MM.1S (cell line): ENCODE measurements at places on chromosomes 12 and 14.
A peak's percentile ranks its signal among the peaks of the same experiment; 100 is the strongest.

DNA sequence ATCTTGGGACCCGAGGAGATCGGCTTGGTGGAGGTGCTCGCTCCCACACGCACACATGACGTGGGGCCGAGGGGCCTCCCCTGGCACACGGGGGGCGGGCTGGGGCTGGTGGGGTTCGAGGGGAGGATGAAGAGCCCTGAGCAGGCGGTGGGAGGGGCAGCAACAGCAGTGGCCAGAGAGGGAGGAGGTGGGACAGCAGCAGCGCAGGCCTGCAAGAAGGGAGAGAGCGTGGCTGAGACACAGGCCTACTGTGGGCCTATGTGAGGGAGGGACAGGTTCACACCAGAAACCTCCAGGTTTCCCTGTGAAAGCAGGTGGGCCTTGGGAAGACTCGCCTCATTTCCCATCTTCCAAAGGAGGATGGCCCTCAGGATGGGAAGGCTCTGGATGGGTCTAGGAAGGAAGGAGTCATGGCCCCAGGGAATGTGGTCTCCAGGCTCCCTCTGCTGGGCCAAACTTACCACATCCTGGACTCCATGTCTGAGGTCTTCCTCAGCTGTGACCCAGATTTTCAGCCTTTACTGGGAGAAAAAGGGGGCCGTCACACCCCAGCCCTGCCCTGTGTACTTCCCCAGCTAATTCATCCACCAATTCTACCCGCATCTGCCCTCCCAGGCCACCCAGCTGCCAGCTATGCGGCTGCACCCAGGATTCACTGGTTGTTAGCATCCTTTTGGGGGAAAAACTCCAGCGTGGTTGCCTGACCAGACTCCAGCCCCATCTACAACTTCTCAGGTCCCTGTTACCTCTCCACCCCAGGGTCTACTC, 2.8 kb downstream of the PIANP start:
- no peak for DNase-seq

- DNase-seq: no peak
Observed at GRCh38 chr12:128811806-128812205, 12.0 kb downstream of the SLC15A4 start.

GRCh38 chr12:88401155-88401554, 179.1 kb downstream of the KITLG start:
- peak; percentile 67 for DNase-seq

DNA sequence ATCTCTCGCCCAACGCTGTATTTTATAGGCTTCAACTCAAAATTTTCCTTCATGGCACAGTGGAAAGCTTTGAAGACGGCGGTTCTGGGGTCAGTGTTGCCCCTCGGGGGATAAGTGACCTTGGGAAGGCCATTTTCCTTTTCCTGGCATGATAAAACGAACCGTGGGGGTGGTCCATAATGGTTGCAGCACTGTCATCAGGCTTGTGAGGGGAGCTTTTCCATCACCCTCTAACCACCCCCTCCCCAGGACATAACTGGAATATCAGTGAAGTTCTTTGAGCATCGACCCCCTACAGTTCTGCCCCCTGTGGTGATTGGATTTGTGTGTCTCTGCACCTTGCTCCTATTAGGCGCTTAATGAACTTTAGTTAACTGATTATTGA, 16.0 kb downstream of the FOS start:
- no peak for DNase-seq

DNA sequence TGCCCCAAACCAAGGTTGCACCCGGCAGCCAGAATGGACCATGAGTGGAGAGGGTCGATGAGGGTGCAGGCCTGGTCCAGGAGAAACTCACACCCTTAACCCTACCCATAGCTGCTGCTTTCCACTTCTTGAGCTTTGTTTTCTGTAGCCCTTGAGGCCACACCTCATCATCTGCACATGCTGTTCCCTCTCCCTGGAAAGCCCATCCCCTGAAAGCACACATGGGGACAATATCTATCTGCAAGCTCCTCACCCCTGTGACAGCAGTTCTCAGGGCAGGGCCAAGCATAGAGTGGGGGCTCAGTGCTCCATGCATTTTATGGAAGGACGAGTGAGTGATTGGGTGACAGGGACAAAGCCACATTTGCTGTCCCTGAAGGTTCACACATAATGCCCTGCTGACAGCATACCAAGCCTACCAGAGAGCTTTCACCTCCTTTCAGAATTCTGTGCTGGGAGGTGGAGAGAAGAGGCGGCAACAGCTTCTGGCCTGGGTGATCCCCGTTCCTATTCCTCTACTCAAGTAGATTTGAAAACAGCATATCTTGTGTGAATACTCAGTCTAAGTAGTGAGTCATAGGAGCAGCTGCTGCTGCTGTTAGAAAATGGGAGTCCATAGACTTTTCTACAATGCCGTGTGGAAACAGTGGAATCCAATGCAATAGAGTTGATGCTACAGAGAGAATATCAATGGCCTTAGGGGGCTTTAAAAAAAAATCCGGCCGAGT, 44.6 kb downstream of the SRGAP1 start:
- no peak for DNase-seq

GRCh38 chr12:116140529-116140928, 137.0 kb downstream of the MED13L start:
- no peak for DNase-seq

- no peak for DNase-seq
Observed at GRCh38 chr14:50943261-50943942, 881 bp downstream of the PYGL start.

DNA sequence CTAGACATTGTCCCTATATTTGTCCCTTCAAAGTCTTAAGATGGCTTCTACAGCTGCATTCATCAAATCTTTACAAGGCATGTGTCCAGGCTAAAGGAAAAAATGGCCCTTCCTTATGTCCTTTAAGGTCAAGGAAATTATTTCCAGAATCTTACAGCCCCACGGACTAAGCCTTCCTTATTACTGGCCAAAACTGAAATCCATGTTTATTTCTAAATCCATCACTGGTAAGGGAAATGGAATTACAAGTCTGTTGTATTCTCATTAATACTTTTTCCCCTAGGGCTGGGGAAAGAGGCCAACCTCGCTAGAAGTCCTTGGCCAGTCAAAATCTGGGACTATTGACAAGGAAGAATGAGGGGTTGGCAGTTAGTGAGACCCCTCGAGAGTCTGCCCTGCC, 252.5 kb downstream of the TMEM132C start:
- DNase-seq: no peak

- peak; percentile 57 for DNase-seq
Observed at GRCh38 chr12:12821975-12822374, 8.8 kb downstream of the DDX47 start.

DNA sequence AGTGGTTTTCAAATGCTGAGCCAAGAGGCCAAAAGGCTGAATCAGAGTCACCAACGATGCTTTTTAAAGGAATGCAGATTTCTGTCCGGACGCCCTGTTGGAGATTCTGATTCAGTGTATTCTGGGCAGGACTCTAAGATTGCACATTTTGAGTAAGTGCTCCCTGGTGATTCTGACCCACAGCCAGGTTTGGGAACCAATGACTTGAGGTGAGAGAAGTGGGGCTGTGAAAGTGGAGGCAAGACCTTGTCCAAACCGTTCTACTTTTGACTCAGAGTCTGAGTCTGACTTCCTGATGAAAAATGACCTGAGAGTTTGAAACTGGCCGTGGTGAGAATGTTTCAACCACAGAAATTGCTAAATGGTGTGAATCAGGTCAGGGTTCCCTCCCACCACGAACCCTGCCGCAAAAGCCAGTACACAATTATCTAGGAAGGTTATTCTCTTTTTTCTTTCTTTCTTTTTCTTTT, 90.2 kb downstream of the NTN4 start:
- DNase-seq: peak; percentile 89

- no peak for DNase-seq
Observed at GRCh38 chr14:56742391-56742878, 67.8 kb downstream of the OTX2 start.

- no peak for DNase-seq
Observed at GRCh38 chr12:61362037-61362436, 898.2 kb upstream of the USP15 start.

GRCh38 chr14:62546862-62547474, 498.3 kb downstream of the KCNH5 start:
- no peak for DNase-seq

- no peak for DNase-seq
Observed at GRCh38 chr14:99578541-99579101, 25.4 kb downstream of the CCDC85C start.
